Left cardiac atrium (tissue), 4 donors: ENCODE measurements at places on chromosomes 7 and 10. TPM values are rescaled to one million over a fixed set of nuclear protein-coding genes. Genes with fewer than 3 reads are reported as not detected.

- DNase-seq = no peak
These were observed 45.0 kb upstream of the CSTF2T start for GRCh38 chr10:51744235-51745000.

GIMAP7 gene
- 26.0 TPM for total RNA-seq

PTN gene
- 18.3 TPM for total RNA-seq

GRCh38 chr7:82740246-82740848 is 296.8 kb upstream of the CACNA2D1 start:
- DNase-seq = no peak

FAM241B gene
- 3.7 TPM for total RNA-seq

SEMA3C gene
- 37.4 TPM for total RNA-seq

SLC29A4 gene
- 26.3 TPM for total RNA-seq

DNA sequence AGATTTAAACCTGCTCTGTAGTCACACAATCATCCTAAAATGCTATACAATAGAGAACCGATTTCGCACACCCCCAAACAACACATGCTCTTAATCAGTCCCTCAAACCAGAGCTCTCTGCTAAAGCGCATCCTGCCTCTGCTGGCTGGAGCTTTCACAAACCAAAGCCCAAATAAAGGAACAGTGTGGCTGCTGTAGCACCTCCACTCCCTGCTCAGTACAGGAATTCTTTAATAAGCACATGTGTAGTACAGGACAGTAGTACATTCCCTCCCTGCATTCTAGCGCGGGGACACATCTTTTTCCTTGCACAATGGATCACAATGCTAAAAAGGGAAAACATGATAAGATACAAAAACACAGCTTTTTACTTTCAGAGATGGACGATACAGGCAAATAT is 684.6 kb downstream of the MAGI2 start:
- no peak for DNase-seq

DNA sequence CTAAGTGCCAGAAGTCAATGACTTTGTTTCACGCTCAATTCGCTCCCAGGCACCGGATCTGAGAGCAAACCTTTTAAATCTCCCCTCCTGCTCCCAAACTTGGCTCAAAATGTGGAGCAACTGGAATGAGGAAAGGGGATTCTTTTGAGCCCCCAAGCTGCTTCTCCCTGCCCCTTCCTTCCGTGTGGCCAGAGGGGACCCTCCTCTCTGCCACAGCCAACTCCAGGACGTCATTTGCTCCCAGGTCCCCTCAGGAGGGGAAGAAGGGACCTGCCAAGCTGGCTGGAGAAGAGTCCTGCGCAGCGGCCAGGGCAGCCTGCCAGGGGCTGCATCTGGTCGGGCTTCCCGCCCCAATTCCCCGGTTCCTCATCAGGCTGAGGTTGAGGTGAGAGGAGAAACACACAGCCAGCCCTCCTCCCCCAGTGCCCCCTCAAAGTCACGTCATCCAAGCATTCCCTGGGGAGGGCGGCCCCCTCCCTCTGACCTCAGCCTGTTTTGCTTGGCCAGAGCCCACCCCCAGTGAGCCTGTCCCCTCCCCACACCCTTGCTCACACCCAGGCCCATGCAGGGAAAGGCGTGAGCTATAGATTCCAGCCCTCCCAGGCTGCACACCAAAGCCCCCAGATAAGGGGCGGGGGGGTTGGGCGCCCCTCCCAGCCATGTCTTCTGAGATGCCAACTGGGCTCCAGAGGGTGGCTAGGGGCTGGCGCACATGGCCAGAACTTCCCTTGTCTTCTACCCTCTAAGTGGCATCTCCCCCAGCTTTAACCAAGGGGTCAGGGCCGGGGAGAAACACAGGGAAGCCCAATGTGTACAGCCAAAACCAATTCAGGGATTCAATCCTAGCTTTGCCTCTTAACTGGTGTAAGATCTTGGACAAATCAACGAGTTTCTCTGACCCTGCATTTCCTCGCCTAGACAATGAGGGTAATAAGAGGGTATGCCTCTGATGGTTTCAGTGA is 35.0 kb downstream of the SH3PXD2A start:
- peak; percentile 85 for DNase-seq

DNA sequence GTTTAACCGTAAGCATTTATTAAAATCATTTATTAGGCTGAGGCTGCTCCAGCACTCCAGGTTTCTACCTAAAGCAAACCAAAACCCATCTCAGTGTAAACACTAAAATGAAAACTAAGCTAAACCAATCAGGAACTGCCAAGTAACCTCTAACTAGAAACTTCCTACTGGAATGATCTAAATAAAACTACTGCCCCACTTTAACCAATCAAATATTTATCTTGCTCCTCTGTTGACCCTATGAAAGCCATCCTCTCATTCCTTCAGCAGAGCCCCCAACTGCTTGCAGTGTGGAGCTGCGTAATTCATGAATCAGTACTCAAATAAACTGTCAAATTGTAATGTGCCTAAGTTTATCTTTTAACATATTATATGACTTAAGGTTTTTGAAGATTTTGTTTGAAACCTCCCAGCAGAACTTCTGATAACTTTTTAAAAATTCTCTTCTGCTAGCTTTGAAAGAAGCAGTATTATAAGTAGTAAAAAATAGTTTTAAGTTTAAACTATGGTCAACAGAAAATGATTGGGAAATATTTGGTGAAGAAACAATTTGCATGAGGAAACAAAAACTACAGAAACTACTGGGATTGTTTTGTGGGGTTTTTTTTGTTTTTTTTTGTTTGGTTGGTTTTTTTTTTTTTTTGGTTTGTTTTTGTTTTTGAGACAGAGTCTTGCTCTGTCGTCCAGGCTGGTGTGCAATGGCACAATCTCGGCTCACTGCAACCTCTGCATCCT is 47.4 kb downstream of the GPR37 start:
- DNase-seq = no peak

DNA sequence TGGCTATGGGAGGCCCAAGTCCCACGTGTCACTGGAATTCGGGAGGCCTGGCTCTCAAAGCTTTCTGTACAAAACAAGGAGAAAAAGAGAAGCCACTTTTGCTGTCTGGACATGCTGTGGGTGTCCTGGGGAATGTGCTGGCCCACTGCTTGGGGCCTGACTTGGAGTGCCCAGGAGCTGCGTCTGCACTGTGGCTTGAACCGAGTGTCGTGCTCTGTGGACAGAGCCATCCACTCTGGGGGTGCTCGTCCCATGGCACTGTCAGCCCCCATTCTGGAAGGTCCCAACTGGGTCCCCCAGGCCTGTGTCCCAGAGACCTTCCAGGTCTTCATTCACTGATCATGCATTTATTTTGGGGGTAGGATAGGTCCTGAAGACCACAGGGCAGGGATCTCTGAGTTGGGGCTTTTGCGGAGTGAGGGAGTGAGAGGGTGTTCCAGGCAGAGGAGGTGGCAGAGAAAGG is 138.0 kb downstream of the LHPP start:
- no peak for DNase-seq

MKX gene
- total RNA-seq = 0.50 TPM

DNA sequence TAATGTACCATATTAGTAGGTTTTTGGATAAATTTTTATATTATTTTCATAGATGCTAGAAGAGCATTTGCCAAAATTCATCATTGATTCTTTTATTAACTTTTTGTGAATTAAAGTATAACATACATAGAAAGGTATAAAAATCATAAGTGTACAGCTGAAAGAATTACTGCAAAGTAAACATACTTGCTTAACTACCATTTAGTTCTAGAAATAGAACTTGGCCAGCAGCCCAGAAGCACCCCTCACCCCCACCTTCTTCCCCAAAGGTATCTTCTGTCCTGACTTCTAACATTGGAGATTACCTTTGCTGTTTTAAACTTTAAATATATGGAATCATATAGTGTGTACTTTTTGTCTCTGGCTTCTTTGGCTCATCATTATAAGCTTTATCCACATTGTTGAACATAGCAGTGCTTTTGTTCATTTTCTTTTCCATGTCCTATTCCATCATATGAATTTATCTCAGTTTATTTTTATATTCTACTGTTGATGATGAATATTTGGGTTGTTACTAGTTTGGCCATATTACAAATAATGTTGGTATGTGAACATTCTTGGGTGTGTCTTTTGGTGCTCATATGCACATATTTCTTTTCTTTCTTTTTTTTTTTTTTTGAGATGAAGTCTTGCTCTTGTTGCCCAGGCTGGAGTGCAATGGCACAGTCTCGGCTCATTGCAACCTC is 142.8 kb downstream of the ADK start:
- DNase-seq = no peak
